Activated CD4-positive, alpha-beta T cell treated with anti-CD3 and anti-CD28 coated beads, Interleukin-2, amount 10 ng/mL, durations not matched to agents 7 days and 5 days (primary cell): ENCODE measurements at places on chromosomes 1 and 21. TPM values are rescaled to one million over a fixed set of nuclear protein-coding genes. Genes with fewer than 3 reads are reported as not detected.
A peak's percentile ranks its signal among the peaks of the same experiment; 100 is the strongest.

The CD52 gene
- total RNA-seq = 1,663 TPM

DNA sequence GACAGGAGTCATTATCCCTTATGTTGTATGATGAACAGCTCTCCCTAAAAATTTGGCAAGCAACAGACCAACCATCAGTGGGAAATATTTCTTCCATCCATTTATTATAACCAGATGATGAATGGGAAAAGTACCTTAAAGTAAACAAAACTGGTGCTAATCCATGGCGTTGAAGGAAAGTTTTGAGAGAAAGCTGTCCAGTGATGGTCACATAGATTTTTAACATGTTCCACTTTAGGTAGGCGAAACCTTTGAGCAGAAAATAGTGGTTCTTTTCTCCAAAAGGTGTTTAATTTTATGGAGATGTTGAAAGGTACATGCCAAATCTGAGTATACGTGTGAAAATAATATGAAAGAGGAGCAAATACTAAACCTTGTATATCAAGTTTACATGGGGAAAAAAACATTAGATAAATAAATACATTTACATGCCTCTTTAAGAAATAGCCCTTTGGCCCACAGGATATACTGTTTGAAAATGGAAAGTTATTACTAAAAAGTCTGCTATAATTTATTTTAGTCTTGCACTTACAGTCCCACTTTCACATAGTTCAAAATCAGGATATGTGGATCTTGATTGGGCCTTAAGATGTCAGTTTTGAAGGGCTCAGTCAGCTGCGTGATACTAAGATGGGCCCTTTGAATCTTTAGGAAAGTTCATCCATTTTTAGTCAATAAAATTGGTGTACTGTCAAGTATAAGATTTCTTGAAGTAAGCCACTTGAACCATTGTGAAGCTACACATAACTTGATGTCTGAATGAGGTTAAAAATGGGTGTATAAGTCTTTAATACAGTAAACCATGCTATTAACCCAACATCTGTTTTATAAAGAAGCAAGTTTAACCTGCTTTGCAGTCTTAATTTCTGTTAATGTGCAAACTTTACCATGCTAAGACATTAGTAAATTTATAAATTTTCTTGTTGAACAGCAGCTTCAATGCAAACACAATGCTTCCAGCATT lies 10.5 kb downstream of the RPL5 start:
- no peaks in the 10 kb centered on the region for H3K27me3 ChIP-seq
- H3K4me1 ChIP-seq = peaks cover 31% of the 10 kb centered on the region
- H3K4me3 ChIP-seq = no peak overlapping the region
- no peak for DNase-seq
- no peak overlapping the region for H3K27ac ChIP-seq

DNA sequence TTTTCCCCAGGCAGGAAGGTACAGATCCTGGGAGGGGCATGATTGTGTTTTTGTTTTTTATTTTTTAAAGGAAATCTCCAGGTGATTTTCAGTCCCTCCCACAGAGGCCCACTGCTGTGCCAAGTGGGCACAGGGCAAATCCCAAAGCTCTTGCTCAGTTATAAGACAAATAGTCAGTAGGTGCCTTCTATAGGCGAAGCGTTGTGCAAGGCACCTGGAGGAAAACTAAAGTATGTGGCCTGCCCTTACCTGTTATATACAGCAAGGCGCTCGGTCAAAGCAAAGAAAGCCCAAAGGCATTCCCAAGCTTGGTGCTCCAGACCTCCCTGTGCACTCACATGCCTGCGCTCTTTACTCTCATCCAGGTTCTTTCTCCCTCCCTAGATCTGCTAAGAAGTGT lies 81.0 kb downstream of the KCNJ15 start:
- no peaks in the 10 kb centered on the region for H3K27me3 ChIP-seq
- H3K4me1 ChIP-seq = no peaks in the 10 kb centered on the region
- H3K4me3 ChIP-seq = no peak overlapping the region

- no peaks in the 10 kb centered on the region for H3K4me1 ChIP-seq
- H3K36me3 ChIP-seq = no peaks in the 10 kb centered on the region
- DNase-seq = peak; percentile 8
- no peak overlapping the region for H3K4me3 ChIP-seq
- peaks cover 5% of the 10 kb centered on the region for H3K27me3 ChIP-seq
- H3K27ac ChIP-seq = no peak overlapping the region
Measured at GRCh38 chr1:48817505-48818114, 40.9 kb upstream of the BEND5 start.

- H3K36me3 ChIP-seq = no peaks in the 10 kb centered on the region
- peaks cover 12% of the 10 kb centered on the region for H3K4me1 ChIP-seq
- peaks cover 56% of the 10 kb centered on the region for H3K27me3 ChIP-seq
Measured at GRCh38 chr1:201946224-201946908, at the start of gene LMOD1. LMOD1 (minus strand) TSS chr1:201946548; CDS start chr1:201946340, 208 bp downstream.

DNA sequence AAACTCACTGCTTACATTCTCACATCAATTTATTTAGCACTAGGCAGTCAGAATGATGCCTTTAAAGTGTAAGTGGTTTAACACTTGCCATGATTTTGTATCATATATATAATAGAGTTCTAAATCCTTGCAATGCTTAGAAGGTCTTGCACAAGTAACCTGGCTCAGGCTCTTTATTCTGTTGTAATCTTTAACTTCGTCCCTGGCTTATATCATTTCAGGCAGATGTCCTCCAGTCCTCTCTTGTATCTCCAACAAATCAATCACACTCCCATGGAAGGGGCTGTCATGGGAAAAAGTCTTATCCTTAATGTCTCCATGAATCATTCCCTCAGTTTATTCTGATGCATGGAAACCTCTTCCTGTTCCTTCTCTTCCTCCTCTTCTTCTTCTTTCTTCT lies 841.6 kb upstream of the B3GALT2 start:
- peaks cover under 1% of the 10 kb centered on the region for H3K36me3 ChIP-seq
- H3K27me3 ChIP-seq = no peaks in the 10 kb centered on the region
- no peak for DNase-seq
- H3K4me1 ChIP-seq = no peaks in the 10 kb centered on the region

- H3K27ac ChIP-seq = no peak overlapping the region
- H3K4me3 ChIP-seq = no peak overlapping the region
- no peaks in the 10 kb centered on the region for H3K27me3 ChIP-seq
- no peak for DNase-seq
- no peaks in the 10 kb centered on the region for H3K36me3 ChIP-seq
Measured at GRCh38 chr1:177591155-177591554, 378.7 kb downstream of the SEC16B start.

GRCh38 chr1:80639777-80640533 lies 1160.8 kb upstream of the ADGRL2 start:
- H3K4me1 ChIP-seq = no peaks in the 10 kb centered on the region
- no peaks in the 10 kb centered on the region for H3K27me3 ChIP-seq
- no peak overlapping the region for H3K4me3 ChIP-seq
- H3K27ac ChIP-seq = no peak overlapping the region
- no peak for DNase-seq
- no peaks in the 10 kb centered on the region for H3K36me3 ChIP-seq

DNA sequence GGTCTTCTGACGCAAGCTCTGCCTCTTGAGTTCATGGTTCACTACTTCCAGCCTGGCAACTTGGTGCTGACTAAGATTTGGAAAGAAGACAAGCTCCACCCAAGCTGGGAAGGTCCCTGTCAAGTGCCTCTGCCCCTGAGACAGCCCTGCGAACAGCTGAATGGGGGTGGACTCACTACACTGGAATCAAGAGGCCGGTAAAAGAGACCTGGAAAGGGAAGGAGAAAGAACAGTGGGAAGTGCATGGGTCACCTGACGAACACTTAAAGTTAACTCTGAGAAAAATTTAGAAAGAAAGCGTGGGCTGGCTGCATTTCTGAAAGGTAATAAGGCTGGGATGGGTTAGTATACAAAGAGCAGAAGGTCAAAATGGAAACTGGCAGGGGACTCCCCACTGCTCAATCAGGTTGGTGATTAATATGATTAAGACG lies 26.1 kb upstream of the ZNF496 start:
- no peak for DNase-seq
- no peaks in the 10 kb centered on the region for H3K36me3 ChIP-seq
- H3K4me1 ChIP-seq = no peaks in the 10 kb centered on the region

GRCh38 chr1:62321446-62321845 lies 2.2 kb upstream of the KANK4 start:
- H3K36me3 ChIP-seq = no peaks in the 10 kb centered on the region
- no peak overlapping the region for H3K27ac ChIP-seq
- peaks cover 33% of the 10 kb centered on the region for H3K27me3 ChIP-seq
- H3K4me3 ChIP-seq = no peak overlapping the region
- H3K4me1 ChIP-seq = no peaks in the 10 kb centered on the region
- DNase-seq = no peak

DNA sequence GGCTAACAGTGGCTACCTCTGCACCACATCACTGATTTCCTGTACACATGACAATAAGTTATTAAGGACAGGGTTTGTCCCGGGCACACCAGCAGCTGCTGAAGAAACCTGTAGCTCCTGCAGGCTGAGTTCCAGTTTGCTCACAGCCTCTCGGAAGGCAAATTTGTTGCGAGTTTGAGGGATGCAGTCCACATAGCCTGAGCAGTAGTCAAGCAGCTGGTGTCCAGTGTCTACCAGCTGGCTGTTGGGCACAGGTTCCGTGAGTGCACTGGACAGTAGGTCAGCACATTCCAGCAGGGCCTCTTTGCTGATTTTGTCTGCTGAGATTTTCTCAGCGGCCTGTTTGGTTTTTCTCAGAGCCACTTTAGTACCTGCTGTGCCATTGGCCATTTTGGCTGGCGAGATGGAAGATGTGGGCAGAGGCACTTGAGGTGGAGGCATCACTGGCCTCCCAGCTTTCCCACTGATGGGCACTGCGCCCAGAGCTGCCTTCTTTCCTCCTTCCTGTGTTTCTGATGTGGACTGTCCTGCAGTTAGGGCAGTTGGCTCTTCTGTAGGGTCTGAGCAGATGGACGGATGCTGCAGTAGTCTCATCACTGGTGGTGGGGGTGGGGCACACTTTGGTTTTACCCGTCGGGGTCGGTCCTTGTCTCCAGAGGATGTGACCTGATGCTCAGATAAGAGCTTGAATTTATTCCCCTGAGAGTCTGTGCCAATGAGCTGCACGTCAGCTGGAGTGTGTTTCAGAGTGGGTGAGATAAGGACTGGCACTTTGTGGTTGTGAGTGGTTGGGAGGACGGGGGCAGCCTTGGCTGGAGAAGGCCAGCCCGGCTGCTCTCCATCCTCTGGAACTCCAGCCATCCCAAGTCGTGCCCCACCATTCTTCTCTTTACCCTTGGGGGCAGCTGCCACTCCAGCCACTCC lies 26.1 kb downstream of the TOR3A start:
- peaks cover 2% of the 10 kb centered on the region for H3K36me3 ChIP-seq
- H3K4me3 ChIP-seq = no peak overlapping the region
- H3K27me3 ChIP-seq = no peaks in the 10 kb centered on the region
- no peak for DNase-seq
- H3K4me1 ChIP-seq = no peaks in the 10 kb centered on the region
- H3K27ac ChIP-seq = no peak overlapping the region
